Kidney (tissue), 22 donors: ENCODE measurements at places on chromosomes 6 and 20. TPM values are rescaled to one million over a fixed set of nuclear protein-coding genes. Genes with fewer than 3 reads are reported as not detected.

GRCh38 chr20:62898970-62899632, 27.2 kb downstream of the DIDO1 start:
- no peak for DNase-seq

- DNase-seq: no peak
Measured at GRCh38 chr20:18717062-18717461, 96.5 kb upstream of the SCP2D1 start.

The STX11 gene
- 6.7 TPM for total RNA-seq

DNA sequence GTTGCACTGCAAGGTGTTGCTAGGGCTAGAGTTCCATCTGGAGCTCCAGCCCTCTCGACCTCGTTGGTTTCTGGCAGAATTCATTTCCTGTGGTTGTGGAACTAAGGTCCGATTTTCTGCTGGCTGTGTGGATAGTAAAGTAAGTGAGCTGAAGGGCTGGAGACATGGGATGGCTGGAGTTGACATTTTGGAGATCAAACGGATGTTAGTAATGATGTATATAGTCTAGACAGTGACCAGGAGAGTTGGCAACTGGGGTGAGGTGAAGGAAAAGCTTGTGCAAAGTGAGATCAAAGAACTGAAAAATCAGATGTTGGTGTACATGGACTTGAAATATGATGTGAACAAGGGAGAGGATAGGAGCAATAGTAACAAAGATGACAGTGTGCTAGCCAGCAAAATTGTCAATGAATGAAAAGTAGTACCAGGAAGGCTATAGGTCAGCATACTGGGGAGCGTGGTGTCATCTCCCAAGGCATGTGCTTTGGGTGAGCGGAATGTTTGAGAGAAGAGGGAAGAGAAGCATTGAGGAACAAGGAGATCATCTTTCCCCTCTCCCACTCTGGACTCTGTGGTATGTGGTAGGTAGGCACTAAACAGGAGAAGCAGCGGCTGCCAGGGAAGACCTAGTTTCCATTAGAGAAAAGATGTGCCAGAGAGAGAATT, 7.8 kb downstream of the QRSL1 start:
- DNase-seq: no peak

GRCh38 chr20:63701051-63701328, 4.5 kb downstream of the TNFRSF6B start:
- DNase-seq: peak; percentile 74

GRCh38 chr20:23305098-23305497, 45.5 kb upstream of the NXT1 start:
- no peak for DNase-seq

The HLA-DQB1 gene
- 13.8 TPM for total RNA-seq

GRCh38 chr20:58853976-58854637, 1.6 kb downstream of the GNAS start:
- no peak for DNase-seq

GRCh38 chr20:23148731-23149570, 62.8 kb upstream of the CD93 start:
- no peak for DNase-seq

The EYS gene
- total RNA-seq: not detected

DNA sequence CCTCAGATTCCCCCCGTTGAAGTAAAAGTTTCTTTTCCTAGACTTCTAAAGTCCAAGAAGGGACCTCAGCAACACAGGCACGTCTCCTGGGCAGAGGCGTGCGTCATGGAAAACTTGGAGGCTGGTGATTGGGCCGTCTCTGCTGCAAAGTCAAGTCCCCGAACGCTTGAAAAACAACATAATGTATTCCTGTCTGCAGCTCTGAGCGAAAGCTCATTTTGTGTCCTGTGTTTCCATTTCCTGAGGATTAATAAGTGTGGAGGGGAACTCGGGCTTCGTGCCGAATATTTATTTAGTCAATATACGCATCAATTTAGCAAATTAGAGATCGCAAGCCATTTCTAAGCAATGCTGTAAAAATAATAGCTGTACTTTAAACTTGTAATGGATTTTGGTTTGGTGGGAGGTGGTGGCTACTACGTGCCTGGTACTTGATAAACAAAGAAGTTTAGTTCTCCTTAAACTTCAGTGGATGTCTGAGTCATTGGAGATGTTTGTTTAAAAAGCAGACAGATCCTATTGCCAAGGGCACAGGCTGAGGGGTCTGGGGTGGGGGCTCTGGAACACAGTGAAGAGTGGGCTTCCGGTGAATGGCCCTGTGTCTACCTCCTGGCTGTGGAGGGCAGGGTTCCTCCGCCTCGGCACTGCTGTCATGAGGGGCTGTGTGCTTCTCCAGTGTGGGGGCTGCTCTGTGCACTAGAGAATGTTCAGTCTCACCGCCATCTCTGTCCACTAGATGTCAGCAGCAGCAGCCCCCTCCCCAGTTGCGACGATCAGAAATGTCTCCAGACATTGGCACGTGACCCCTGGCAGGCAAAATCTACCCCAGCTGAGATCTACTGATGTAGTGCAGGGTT, 21.8 kb downstream of the PCK1 start:
- peak; percentile 95 for DNase-seq

The SLC17A3 gene
- total RNA-seq: 14.0 TPM

GRCh38 chr20:20317195-20317594, 50.7 kb upstream of the INSM1 start:
- DNase-seq: no peak

The GHRH gene
- not detected for total RNA-seq

The WFDC10A gene
- total RNA-seq: not detected

The PRICKLE4 gene
- total RNA-seq: 6.5 TPM

The MRPL18 gene
- 56.7 TPM for total RNA-seq

The SLC24A3 gene
- total RNA-seq: 5.2 TPM

DNA sequence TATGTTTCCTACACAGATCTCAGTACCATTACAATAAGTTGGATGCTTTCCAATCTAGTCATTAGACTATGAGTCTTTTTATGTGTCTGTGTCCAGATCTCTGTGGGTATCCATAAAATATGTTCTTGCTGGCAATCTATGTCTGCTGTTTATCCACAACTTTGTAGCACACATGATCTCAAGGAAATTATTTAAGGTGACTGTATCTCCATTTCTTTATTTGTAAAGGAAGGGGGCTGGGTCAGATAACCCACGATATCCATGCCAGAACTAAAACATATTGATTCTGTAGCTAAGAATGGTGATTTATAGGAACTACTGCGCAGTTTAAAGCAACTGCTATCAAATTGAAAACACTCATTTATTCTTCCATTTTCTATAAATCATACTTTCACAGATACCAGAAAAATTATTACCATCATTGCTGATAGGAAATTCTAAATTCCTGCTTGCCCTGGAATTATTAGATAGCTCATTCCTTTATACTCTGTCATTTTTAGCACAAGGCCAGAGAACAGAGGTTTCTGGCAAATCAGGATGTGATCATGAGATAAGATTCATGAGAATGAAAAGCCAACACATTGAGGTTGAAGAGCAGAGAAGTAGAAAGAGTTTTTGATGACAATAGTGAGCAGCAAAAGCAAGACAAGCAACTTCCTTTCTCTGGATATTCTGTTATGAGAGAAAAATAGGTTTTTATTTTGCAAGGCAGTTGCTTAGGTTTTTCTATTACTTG, 851.4 kb upstream of the CITED2 start:
- no peak for DNase-seq

DNA sequence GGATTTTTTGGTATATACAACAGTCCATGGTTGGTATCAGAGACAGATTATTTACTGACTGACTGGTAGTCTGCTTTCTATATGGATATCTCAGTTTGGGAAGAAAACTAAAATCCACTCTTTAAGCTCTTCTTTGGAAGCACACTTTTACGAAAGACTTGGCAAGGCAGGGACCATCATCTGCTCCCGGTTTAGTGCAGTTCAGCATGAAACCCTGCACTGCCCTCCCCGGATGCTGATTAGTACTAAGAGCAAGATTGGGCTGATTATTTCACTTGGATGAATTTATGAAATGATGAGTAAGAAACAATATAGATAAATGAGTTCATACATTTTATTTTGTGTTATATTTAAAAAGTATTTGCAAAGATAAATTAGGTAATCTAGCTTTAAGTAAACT, 56.3 kb downstream of the RGS17 start:
- DNase-seq: no peak

- no peak for DNase-seq
Measured at GRCh38 chr6:136114661-136115060, 135.4 kb downstream of the MTFR2 start.

- no peak for DNase-seq
Measured at GRCh38 chr6:516213-516612, 124.7 kb downstream of the IRF4 start.

DNA sequence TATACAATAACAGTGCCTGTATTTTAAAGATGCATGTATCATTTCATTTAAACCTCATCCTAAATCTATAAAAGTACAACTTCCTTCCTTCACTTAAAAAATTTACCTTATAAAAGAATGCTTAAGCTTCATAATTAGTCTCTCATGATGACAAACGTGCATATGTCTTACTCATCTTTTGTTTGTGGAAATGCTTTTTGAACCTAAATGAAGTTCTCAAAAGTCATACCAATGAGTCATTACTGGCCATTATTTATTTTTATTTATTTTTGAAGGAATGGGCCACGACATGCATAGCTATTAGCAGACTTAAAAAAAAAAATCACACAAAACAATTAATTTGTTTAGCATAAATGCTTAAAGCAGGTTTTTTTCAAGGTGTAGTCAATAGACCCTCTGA, 3.7 kb downstream of the TFB1M start:
- DNase-seq: no peak

- DNase-seq: no peak
Measured at GRCh38 chr6:139600919-139601475, 226.5 kb upstream of the CITED2 start.

GRCh38 chr6:124567401-124567800, 394.8 kb upstream of the RNF217 start:
- no peak for DNase-seq
